ENCODE measurements at places on chromosomes 16 and 17.

DNA sequence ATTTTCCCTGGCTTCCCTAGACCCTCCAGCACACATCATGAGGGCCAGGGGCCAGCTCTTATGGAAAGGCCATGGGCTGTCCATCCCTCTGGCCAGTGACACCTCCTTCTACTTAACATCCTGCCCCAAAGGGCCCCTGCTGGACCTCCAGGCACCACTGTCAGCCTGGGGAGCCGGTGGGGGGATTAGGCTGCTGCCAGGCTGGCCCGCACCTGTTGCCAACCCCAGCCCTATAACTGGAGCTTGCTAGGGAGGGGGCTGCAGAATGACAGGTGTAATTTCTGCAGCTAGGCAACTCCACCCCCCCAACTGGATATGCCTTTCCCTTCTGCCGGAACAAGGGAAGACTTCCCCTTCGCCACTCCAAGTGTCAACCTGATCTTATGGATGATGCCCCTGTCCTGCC, 12.5 kb downstream of the RARA start:
- DNase-seq = no peak

DNA sequence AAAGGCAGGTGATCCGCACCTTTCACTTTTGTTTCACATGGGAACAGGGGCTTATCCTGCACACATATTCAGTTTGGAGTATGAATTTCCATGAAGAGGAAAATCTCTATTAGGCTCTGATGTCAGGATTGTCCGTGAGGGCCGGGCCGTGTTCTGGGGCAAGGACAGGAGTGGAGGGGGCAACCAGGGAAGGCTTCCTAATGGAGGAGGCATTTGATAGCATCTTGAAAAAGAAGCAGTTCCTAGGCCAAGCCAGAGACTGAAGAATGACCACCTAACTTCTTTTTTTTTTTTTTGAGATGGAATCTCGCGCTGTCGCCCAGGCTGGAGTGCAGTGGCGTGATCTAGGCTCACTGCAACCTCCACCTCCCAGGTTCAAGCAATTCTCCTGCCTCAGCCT, 174.2 kb downstream of the SEC14L1 start:
- DNase-seq = no peak

GRCh38 chr17:68095205-68095811, 59.8 kb downstream of the KPNA2 start:
- DNase-seq = peak; percentile 83

DNA sequence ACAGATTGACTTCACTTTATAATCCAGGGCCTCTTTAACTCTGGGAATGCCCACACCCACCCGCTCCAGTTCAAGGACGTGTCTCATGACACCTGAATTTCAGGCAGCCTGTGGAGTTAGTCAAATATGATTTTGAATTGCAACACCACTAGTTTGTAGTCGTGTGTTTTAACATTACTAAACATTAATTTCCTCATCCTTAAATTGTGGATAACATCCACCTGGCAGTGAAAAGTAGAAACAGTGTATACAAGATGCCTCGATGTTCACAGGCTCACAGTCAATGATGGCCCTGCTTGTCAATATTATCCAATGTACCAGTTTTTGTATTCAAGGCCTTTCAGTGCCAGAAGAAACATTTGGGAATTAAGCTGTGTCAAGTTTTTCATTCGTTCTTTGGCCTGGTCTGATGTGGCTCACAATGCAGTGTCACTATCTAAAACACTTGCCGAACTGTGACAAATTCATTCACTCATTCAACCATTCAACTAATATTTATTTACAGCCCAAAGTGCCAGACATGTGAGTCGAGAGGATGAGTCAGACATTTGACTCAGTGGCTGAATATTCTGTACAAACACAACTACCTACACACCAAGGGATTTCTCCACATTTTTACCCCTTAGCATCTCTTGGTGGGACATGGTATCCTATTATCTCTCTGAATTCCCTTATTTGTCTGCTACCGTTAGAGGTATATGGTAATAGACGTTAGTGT, 1.4 kb downstream of the MEIOB start:
- no peak for DNase-seq

DNA sequence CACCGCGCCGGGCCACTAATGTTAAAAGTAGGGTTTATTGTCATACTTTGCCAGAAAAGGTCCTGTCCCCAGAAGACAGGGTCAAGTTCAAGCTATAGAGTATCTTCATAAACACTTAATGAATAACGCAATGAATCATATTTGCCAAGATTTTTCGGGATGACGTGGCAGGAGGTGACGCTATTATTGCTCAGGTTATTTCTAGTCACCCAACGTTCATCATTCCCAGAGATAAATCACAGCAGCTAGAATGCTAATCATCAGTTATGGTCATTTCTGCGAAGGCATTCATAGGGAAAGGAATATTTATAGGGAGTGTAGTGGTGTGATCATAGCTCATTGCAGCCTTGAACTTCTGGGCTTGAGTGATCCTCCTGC, 2.0 kb downstream of the TMC5 start:
- DNase-seq = no peak

- no peak for DNase-seq
Observed at GRCh38 chr16:69346683-69347082, 4.9 kb downstream of the TMED6 start.

GRCh38 chr17:78019976-78020716, 61.6 kb downstream of the TNRC6C start:
- DNase-seq = no peak

DNA sequence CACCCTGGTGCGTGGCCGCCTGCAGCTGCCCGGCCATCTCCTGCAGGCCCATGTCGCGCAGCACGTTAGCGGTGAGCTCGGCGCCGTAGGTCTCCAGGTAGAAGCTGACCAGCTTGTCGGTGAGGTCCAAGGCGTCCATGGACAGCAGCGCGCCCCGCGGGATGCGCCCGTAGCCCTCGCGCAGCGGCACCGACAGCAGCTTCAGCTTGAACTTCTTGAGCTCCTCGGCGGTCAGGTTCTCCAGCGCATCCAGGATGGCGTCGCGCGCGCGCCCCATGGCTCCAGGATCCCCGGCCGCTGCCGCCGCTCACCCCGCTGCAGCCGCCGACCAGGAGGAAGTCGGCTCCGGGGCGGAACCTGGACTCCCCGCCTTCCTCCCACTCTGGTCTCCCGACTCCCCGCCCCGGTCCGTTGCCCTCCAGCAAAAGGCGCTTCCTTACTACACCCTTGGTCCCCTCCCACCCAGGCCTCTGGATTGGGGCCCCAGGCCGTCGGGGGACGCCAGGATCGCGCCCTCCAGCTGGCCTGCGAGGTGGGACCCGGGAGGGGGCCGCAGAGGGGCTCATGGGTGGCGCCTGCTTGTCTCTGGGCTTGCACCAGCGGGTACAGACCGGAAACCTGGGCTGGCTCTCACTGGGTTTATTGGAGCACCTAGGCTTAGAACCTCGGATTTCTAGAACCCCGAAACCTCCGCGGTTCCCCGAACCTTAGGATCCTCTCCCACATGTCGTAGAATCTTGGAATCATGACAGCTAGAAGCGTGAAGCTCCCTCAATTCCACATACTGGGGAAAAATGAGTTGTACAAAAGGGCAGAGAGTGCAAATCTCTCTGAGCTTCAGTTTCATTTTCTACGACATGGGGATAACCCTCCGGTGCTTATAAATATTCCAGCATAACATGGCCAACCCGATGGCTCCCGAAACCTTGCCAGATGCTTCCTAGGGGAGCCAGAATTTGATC, at the start of gene PYCARD:
TSS of gene PYCARD (minus strand) at position 347 of the 962 bp plus-strand sequence. CDS start at position 277, 70 bp downstream.
- DNase-seq = peak; percentile 92

DNA sequence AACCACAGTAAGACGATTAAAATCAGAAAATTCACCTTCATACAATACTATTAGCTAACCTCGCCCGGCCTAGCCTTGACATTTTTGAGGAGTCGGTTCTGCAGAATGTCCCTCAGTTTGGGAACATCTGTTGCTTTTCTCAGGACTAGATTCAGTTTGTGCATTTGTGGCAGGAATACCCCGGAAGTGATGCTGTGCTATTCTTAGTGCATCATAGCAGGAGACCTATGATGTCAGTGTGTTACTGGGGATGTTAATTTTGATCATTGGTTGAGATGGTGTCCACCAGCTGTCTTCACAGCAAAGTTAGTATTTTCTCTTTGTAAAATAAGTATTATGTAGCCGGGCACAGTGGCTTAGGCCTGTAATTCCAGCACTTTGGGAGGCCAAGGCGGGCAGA, 21.5 kb upstream of the HELZ start:
- DNase-seq = peak; percentile 39

DNA sequence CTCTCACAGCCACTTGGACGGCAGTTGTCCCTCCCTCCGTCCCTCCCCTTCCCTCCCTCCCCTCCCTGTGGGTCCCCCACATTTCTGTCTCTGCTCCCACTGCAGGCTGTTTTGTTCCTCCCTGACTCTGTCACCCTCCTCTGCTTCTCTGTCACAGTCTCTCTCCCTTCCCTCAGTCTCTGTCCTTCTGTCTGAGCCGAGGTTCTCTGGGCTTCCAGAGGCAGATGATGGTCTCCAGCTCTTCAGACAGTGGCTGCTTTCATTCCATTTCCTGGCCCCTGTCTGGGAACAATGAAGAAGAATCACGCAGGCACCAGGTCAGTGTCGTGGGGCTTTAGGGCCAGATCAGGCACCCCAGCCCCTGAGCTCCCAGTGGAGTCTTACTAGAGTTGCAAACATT, 8.8 kb upstream of the CYB561 start:
- no peak for DNase-seq

- DNase-seq = no peak
Observed at GRCh38 chr17:11986179-11986941, 10.9 kb downstream of the ZNF18 start.

- no peak for DNase-seq
Observed at GRCh38 chr17:152860-153420, 15.6 kb downstream of the SCGB1C2 start.

GRCh38 chr17:82503094-82503727, 16.3 kb upstream of the FOXK2 start:
- no peak for DNase-seq

DNA sequence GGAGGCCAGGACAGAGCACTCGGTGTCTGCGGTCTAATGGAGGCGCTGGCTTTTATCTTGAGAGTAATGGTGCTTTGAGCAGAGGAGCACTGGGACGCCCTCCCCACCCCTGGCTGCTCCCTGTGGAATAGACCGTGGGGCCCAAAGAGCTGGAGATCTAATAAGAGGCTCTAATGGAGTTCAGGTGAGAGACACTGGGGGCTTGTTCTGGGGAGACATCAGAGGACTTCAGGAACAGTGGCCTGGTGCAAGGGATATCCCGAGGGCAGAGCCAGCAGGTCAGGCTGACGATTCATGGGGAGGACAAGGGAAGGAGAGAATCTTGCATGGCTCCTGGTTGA, 9.5 kb upstream of the KRT19 start:
- no peak for DNase-seq

All from mesenteric fat pad (tissue), 1 donor.